Activated T-helper 1 cell treated with anti-CD3 and anti-CD28 coated beads, Interleukin-12 subunit alpha, Interleukin-12 subunit beta, Interleukin-2, Interleukin-4 antibody, amounts not matched to agents 30 ng/mL and 10 ng/mL and 1 ng/mL, durations not matched to agents 14 hours and 24 hours and 36 hours (primary cell): ENCODE measurements at places on chromosomes 2 and 18.

- no peak for DNase-seq
These were observed 221.5 kb downstream of the RIT2 start for GRCh38 chr18:42893977-42894376.

DNA sequence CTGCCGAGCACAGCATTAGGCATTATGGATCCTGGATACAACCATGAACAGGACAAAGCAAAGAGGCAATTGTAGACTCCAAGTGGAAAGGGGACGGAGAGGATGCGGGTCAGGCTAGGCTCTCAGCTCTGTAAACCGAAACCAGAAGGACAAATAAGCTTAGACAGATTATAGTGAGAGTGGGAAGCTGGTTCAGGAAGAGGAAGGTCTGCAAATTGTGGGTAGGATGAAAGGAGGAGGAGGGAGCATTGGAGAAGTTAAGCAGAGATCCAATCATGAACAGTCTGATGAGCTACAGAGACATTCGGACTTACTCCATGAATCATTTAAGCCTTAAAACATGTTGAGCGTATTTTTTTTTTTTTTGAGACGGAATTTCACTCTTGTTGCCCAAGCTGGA lies 3.0 kb downstream of the MSH6 start:
- DNase-seq: no peak

- no peak for DNase-seq
These were observed 6.7 kb downstream of the RAMP1 start for GRCh38 chr2:237866101-237866621.

DNA sequence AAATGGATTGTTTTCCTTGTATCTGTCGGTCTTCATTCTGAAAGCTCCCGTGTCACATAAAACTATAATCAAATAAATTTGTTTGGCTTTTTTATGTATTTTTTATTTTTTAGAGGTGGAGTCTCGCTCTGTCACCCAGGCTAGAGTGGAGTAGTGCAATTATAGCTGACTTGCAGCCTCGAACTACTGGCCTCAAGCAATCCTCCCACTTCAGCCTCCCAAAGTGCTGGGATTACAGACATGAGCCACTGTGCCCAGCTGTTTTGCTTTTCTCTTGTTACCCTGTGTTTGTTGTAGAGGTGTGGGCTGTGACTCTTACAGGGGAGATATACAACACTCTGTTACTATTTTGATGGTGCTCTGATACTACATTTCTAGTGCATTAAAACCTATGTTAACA lies 2.2 kb downstream of the GALM start:
- no peak for DNase-seq

GRCh38 chr2:43025709-43026295 lies 200.6 kb downstream of the ZFP36L2 start:
- no peak for DNase-seq

GRCh38 chr2:38323623-38324022 lies 53.5 kb downstream of the ATL2 start:
- DNase-seq: no peak

DNA sequence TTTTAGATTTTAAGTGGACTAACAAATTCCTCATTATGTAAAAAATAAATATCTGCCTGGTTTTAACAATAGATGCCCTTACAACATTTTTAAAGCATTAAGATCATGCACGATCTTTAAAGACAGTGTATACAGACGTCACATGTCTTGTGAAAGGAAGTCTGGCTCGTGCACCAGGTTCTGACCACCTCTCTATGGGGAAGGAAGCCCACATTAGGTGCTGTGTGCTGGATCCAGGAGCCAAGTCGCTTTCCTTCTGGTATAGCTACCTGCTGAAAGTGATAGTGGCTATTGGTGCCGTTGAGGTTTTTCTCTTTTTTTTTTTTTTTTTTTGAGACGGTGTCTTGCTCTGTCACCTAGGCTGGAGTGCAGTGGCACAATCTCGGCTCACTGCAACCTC lies 116.5 kb downstream of the NCK2 start:
- DNase-seq: no peak

DNA sequence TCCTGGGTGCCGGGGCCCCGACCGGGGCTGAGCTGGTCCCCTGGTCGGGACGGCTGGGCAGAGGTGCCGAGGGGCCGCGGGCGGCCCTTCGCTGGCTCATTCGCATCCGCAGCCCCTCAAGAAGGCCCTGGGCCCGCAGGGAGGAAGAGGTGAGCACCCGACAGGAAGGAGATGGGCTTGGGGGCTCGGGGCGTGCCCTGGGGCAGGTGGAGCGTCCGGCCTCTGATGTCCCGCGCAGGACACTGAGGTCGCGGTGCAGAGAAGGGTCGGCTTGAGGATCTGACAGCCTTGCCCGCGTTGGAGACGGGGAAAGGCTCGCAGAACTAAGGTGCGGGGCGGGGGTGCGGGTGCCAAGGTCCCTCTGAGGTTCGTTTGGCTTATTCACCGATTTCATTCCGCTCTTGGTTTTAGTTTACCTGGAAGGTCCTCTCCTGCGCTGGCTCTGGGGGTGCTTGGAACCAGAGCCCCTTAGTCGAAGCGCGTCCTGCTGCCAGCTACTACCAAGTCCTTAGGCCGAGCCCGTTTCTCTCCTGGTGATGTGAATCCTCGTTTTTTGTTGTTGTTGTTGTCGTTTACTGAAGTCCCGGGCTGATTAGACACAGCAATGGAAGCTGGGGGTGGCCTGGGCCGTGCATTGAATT lies 18.9 kb upstream of the CD8A start:
- DNase-seq: no peak

- no peak for DNase-seq
These were observed 173.7 kb downstream of the ZEB2 start for GRCh38 chr2:144346229-144346628.

DNA sequence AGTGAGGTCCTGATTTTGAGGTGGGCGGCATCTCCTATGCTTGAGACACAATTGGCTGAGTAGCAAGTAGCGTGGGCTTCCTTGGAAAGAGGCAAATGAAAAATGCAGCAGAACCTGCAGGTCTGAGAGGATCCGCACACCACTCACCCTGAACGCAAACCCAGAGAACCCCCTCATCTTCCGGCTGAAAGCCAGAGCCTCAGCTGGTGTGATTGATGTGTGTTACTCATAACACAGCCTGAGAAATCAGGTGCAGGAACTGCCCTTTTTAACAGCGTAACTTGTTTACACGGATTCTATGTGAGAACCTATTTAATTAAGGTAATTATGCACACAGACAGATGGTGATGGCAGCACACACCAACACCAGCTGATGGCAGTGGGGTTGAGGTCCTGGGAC lies 123.4 kb downstream of the MRO start:
- DNase-seq: no peak

GRCh38 chr2:160175169-160176134 lies 24.6 kb downstream of the ITGB6 start:
- no peak for DNase-seq

DNA sequence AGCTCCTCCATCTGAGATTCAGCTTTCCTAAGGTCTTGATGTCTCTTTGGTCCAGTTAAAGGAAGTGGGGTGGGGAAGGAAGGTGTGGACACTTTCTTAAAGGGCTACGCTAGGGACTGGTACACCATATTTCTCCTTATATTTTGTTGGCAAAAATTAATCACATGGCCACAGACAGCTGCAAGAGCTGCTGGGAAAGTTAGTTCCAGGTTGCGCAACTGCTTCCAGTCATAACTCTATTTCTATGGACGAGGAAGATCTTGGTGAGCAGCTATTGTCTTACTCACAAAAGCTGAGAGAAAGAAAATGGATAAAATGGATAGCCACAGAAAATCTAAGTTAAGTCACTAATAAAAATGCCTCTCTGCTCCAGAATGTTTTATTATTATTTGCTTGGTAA lies 60.7 kb upstream of the PPM1B start:
- no peak for DNase-seq

DNA sequence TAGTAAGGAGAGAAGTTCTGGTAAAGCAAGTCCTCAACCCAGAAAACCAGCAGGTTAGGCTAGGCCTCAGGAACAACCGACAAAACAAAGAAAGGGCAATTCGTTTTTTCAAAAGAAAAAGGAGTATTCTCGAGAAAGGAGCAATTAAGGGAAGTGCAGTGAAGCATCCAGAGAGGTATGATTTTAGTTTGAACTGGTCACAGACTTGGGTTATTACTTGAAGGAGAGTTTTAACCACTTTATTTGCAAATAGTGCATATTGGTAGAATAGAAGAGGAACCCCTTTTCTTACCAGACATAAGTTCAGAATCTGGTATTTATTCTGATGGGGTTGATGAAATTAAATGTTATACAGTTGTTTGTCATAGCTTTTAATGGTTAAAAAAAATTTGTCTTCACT lies 110.0 kb upstream of the GCFC2 start:
- no peak for DNase-seq

- no peak for DNase-seq
These were observed 22.8 kb upstream of the LRP1B start for GRCh38 chr2:142153601-142154000.

- DNase-seq: no peak
These were observed 8.6 kb upstream of the YES1 start for GRCh38 chr18:820591-821165.

- peak; percentile 12 for DNase-seq
These were observed 51.4 kb upstream of the SPAG16 start for GRCh38 chr2:213232649-213233437.
